ENCODE measurements at places on chromosomes 1 and 21.

GRCh38 chr1:96536581-96536980 lies 185.0 kb upstream of the PTBP2 start:
- no peak for DNase-seq

GRCh38 chr1:102852613-102853012 lies 255.7 kb downstream of the COL11A1 start:
- DNase-seq = no peak

DNA sequence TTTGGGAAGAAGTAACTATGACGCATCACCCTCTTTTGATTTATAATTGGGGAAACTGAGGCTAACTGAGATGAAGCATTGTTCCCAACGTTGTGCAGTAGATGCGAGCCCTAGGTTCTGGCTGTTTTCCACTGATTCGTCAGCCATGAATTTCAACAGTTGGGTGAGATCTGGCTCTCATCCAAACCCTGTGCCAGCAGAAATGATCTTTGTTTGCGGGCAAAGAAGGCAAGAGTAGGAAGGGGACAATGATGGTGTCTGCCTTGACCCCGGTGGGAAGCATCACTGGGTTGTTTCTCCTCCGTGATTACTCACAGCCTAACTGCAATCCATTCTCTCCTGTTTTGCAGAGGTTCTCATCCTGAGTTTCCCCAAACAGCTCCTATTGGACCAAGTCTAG lies 142.3 kb downstream of the MIS18A start:
- DNase-seq = no peak

GRCh38 chr1:23122023-23122748 lies 46.5 kb downstream of the LUZP1 start:
- no peak for DNase-seq

DNA sequence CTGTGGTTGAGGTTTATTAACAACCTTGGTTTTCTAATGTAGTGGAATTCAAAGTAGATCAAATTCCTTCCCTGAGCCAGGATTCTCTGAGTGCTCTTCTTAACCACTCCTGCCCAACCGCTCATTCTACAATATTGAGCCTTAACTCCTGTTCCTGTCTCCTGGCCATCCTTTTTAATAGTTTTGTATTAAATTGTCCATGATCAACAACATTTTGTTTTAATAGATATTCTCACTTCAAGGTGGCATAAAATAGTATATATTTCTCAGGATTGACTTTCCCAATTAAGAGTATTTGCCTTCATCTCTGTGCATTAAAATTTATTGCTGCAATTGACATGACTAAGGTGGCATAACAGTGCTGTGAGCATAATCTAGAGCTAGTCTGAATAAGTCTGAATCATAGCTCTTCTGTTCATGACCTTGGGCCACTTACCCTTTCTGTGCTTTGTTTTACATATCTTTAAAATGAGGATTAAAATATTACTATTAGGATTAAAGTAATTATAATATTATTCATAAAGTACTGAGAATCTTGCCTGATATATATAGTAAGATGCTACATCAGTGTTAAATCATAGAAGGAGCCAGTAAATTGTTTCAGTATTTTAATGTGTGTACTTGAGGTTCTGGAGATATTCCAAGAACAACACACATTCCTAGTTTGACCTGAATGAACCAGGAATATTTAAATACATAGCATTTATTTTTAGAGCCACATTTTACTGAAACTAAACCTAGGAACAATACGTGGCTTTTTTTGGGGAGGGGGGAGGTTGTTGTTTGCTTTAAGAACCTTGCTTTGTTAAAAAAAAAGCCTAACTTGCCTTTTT lies 76.4 kb downstream of the ADGRL2 start:
- DNase-seq = no peak

DNA sequence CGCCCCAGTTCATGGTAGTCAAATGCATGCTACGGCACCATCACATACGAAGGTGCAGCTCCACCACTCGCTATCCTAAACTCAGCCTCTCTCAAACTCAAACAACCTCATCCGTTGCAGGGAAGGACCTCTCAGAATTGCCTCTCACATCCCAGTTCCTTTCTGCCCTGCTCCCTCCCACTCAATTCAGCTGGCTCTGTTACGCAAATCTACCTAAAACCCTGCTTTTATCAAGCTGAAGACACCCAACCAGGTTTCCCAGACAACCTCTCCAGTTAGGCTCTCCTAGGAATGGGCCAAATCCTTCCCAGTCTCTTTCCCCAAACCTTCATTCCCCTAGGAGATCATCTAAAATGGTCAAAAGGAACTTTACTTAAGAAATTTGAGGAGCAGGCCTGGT lies 62.9 kb downstream of the CLSTN1 start:
- no peak for DNase-seq

GRCh38 chr1:225485226-225485625 lies 57.4 kb upstream of the LBR start:
- no peak for DNase-seq

DNA sequence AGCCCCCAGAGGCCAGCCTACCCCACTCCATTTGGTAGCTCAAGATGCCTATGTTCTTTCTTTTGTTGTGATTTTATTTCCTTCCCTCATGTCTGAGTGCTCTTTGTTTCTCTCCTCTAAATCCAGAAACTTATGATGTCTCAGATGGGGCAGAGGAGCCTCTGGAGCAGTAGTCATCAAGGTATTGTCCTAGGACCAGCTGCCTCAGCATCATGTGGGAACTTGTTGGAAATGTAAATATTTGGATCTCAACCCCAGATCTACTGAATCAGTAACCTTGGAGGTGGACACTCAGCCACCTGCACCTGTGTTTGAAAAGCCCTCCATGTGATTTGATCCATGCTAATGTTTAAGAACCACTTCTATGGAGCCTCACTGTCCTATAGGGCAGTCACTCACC lies 593.1 kb upstream of the PLXNA2 start:
- DNase-seq = no peak

GRCh38 chr1:169321539-169321938 lies 46.1 kb downstream of the NME7 start:
- DNase-seq = no peak

GRCh38 chr1:82564333-82564732 lies 763.6 kb downstream of the ADGRL2 start:
- no peak for DNase-seq

- no peak for DNase-seq
These were observed 726.5 kb downstream of the PTPRU start for GRCh38 chr1:29962831-29963247.

DNA sequence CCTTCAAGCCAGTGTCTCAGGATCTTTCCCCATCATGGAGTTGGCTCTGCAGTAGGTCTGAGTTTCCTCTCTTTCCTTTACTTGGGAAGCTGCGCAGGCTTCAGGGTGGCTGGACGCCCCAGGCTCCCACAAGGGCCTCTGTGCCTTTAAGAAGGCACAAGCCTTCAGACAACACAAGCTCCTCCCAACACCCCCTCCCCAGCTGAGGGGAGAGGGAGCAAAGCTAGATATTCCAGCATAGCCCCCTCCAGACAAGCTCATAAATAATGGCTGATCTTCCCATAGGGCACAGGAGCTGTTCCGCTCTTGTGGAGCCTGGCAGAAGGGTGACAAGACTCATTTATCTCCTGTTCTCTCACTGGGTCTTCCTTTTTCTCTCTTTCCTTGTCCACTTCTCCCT lies 27.9 kb upstream of the ATP2B4 start:
- DNase-seq = no peak

- no peak for DNase-seq
These were observed 88.1 kb upstream of the HNRNPU start for GRCh38 chr1:244952280-244952933.

All from stimulated activated CD4-positive, alpha-beta T cell treated with anti-CD3 and anti-CD28 coated beads, Interleukin-4, amount 100 ng/mL, for 48 hours (primary cell).